NK-92 treated with Interleukin-12 subunit alpha and Interleukin-12 subunit beta, amount 100 ng/mL, for 24 hours (cell line): ENCODE measurements at places on chromosomes 1 and 21.

GRCh38 chr21:18070392-18070791 lies 174.2 kb upstream of the CHODL start:
- no peak for DNase-seq

DNA sequence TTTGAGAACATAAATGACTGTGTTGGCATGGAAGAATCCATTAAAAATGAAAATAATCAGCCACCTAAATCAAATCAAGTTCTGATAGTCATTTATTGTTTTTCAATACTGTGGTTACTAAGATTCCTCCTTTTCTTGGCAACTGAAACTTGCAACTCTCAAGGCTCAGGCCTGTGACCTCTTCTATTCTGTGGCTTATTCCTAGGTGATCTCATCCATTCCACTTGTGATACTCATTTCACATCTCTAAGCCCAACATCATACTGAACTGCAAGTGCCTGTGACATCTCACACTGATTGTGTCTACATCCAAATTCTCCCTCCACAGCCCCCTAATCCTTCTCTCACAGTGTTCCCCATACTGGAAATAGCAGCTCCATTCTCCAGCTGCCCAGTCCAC lies 4.8 kb upstream of the ST6GALNAC5 start:
- DNase-seq = no peak

DNA sequence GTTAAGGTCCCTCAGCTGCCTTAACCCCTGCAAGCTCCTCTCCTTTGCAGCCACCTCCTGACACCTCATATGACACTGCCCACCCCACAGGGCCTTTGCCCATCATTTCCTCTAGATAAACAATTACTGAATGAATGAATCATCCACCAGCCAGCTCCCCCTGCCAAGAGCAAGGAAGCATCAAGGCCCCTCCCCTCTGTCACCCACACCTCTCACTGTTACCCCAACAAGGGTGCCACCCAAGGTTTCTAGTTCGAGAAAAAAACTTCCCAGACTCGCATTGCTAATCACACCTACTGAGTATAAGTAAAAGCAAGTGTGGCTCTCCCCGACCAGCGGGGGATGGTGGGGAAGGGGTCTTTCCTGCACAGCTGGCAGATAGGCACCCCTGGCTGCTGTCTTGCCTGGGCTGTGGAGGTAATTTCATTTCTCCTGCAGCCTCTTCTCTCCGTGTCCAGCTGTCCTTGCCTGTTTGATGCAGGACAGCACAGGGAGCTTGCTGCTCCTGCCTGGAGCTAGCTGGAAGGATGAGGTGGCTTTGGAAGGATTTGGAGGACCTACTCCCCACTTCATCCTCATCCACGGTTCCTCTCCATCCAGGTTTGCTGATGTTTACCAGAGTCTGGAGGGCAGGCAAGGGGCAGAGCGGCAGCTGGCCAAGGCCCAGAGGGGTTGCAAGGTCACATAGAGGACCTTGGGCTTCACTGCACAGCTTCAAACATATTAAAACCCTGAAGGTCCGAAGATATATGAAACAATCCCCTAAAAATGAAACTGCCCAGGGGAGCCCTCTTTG lies 33.1 kb upstream of the LBR start:
- peak; percentile 77 for DNase-seq

GRCh38 chr1:204477036-204477740 lies 17.4 kb downstream of the PIK3C2B start:
- no peak for DNase-seq

GRCh38 chr21:43988506-43989230 lies 23.4 kb upstream of the TRAPPC10 start:
- no peak for DNase-seq

DNA sequence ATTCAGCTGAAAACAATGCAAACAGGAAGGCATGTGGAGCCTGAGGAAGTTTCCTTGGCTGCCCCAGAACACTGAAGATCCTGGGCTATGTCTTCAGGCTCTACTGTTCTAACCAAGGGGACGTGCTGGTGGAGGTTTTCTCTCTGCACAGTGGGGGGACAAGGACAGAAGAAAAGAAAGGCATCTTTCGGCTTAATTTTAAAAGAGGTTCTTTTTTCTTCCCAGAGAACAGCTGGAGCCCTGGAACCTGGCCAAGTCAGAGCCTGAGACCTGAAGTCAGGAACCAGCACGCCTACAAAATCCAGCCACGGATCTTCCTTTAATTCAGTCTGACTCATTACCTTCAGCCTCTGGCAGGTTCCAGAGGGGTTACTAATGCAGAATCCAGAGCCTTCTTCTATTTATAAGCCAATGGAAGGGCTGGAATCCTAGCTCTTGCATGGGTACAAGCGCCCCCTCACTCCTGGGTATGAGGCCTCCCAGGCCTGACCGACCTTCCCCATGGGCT lies 19.8 kb downstream of the CTNNBIP1 start:
- no peak for DNase-seq

- no peak for DNase-seq
Observed at GRCh38 chr1:33420870-33421775, 9.8 kb downstream of the PHC2 start.

GRCh38 chr1:162560303-162561036 lies 1.1 kb upstream of the UAP1 start:
- DNase-seq = no peak

DNA sequence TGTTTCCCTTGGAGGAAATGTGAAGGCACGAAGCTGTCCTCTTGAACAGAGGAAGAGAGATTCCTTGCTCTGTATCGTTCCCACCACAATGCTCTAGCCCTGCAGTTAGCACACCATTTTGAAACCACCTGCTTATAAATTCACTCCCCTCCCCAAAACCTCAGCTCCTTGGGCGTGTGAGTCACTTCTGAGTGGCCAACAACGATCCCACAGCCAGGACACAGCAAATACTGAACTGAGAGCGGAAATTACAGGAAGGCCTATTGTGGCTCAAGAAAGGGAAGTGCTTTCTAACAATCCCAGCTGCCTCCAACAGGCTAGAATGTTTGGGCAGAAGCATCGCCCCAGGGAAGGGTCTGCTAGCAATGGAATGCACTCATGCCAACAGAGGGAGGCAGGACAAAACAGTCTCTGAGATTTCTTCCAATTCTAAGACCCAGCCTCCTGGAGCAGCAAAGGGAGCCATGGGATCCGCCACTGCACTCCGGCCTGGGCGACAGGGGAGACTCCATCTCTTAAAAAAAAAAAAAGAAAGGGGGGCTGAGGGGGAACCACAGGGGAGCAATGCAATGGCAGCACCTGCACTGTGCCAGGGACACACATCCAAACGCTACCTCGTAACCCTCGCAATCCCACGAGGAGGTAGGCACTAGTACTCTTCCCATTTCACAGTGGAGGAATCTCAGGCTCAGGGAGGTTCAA lies 1.9 kb downstream of the TMEM53 start:
- DNase-seq = no peak

GRCh38 chr1:47919113-47919833 lies 77.9 kb downstream of the TRABD2B start:
- DNase-seq = no peak

DNA sequence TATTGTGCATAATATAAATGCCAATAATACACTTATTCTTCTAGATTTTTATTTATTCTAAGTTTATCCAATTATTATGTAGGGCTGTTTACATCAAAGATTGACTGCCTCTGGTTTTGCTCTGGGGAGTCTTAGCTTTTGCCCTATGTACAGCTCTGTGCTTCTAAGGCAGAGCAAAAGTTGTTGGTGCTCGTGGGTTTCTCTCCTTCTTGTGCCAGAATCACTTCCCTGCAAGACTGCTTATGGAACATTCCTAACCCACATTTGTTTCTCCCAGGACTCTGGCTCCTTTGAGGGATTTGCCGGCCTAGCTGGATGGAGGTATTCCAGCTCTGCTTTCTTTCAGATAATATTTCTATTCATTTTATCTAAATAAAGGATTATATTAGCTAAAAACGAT lies 849.1 kb downstream of the USP25 start:
- DNase-seq = no peak

DNA sequence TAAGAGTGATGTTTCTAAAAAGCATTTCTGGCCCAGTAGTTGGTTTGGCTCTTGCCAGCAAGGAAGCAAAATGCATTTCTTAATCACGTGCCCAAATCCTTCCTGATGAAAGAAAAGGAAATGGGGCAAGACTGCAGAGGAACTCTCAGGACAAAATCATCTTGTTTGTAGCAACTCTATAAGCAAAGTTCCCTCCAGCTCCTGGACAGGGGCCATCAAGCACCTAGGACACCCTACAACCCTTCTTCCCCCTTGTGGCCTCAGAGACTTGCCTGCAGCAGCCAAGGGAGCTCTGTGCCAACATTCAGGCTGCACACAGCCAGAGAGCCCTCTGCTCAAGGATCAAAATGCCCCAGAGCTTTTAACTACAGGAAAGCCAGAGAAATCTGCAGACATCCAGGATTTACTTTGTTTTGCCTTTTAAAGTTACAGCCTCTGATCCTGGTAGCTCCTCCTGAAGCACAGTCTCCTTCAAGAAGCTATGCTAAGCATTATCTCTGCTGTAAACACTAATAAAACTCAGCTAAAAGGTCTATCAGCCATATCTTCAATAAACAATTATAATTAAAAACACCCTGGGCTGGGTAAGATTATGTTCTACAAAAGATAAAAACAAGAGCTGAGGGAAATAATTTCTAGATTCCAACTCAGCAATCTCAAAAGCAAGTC lies 105.0 kb downstream of the KIAA0319L start:
- peak; percentile 31 for DNase-seq

- no peak for DNase-seq
Observed at GRCh38 chr1:184283999-184284398, 102.8 kb upstream of the C1orf21 start.

DNA sequence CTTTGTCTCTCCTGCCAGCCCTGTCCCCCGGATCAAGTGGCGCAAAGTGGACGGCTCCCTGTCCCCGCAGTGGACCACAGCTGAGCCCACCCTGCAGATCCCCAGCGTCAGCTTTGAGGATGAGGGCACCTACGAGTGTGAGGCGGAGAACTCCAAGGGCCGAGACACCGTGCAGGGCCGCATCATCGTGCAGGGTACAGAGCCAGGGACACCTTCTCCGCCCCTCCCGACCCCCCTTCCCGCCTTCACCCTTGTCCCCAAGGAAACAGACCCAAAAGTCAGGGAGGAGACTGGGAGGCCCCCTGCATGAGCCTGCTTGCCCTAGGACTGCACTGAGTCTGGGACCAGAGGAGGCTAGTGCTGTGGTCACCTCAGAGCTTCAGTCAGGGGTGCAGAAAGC lies 18.2 kb downstream of the CNTN2 start:
- DNase-seq = no peak

- no peak for DNase-seq
Observed at GRCh38 chr1:202365092-202365815, 16.8 kb downstream of the PPP1R12B start.

DNA sequence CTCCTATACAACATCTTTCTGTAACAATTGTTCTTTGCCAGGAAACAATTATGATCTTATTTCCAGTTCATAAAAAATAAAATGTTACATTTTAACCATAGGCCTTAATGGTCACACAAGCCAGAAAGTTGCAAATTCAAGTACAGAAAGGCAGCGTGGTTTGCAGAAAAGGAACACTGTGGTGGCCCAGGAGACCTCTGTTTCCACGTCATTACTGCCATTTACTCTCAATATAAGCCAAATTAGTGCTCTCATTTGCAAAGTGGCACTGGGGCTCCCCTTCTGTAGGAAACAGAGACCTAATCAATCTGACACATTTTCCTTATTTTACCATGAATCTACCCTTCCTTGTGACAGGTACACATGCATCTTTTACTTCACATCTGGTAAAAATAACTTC lies 79.3 kb upstream of the TLR5 start:
- DNase-seq = no peak

- no peak for DNase-seq
Observed at GRCh38 chr1:234970401-234970730, 158.3 kb downstream of the TOMM20 start.

GRCh38 chr21:29557200-29557599 lies 258.5 kb downstream of the BACH1 start:
- no peak for DNase-seq

- no peak for DNase-seq
Observed at GRCh38 chr1:190759807-190760206, 282.1 kb upstream of the BRINP3 start.

- no peak for DNase-seq
Observed at GRCh38 chr21:38830671-38831525, 25.2 kb downstream of the ETS2 start.

DNA sequence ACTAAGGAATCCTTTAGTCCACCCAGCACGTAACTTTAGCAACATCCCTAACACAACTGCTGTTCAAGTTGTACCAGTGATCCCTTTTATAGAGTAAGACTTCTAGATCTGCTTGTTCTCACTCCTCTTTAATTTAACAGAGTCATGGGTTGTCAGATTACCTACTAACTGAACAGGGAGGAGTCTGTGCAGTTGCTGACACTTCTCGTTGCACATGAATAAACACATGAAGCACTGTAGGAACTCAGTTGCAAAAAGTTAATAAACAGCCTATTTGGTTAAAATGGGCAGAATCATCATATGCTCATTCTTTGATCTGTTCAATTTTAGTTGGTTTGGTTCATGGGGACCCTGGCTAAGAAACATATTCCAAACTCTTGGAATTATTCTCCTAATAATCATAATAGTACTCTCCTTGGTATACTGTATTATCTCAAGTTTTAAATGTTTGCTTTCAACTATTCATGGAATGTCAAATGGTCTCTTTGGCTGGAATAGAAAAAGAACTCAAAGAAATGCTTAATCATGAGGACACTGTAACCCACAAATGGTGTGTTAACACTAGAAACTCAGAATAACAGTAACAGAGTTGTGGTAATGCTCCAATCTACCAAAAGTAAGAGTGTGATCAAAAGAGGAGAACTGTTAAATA lies 15.6 kb downstream of the PLPPR5 start:
- DNase-seq = no peak

DNA sequence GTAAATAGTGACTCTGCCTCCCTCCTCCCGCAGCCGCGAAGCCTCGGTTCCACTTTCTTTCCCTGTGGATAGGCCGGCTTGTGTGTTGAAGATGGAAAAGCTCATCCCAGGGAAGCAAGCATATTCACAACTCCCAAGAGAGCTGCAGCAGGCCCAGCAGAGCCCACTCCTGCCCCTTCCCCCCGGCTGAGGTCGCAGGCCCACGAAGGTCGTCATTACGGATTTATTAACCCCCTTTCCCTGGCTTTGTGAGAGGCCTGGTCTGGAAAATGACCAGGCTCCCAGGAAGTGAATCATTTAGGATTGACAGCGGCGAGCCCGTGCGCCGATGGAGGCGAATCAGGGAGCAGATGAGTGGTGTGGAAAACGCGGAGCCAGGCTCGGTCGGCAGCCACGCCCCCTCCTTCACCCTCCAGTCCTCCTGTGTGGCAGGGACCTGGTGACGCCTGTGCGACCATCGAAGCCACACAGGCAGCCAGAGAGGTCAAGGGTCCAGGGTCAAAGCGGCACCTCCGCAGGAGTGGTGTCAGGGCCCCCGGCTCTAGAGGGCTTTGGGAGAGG lies 93.4 kb downstream of the PRDM16 start:
- no peak for DNase-seq

DNA sequence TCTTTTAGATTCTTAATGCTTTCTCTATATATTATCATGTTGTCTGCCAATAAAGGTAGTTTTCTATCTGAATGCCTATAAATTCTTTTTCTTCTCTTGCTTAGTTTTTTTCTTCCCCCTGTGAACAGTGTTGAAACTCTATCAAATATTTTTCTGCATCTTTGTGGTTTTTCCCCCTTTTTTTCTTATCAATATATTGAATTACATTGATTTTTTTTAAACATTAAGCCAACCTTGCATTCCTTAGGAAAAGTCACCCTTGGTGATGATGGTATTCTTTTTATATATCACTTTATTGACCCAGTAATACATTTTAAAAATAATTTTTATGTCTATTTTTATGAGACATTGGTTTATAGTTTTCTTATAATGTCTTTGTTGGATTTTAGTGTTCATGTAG lies 131.7 kb downstream of the RABGAP1L start:
- DNase-seq = no peak

GRCh38 chr1:180945551-180945950 lies 32.9 kb downstream of the KIAA1614 start:
- no peak for DNase-seq

- DNase-seq = no peak
Observed at GRCh38 chr1:12067900-12068821, 5.1 kb downstream of the TNFRSF8 start.
